Esophagus mucosa (tissue), 1 donor: ENCODE measurements at places on chromosomes 6 and 20.

GRCh38 chr6:82068721-82069120 lies 178.8 kb downstream of the IBTK start:
- no peak for ATAC-seq

DNA sequence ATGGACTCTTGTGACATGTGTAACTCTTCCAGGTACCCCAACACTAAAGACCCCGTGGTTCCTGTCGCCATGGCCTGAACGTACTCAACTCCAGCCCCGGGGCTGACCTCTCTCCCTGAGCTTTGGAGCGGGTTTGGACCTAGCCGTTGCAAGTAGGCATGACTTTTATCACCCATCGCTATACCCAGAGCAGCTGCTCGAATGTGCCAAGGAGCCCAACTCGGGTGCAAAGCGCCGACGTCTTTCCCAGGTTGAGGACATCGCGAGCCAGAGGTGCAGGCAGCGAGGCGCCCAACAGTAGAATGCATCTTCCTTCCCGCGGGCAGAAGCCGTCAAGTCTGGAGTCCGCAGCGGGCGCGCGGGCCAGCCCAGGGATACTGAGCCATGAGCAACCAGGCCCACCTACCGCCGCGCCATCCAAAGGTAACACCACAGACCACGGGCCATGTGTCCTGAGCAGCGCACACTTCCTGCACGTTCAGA lies 5.7 kb upstream of the LAMP5 start:
- no peak for ATAC-seq

DNA sequence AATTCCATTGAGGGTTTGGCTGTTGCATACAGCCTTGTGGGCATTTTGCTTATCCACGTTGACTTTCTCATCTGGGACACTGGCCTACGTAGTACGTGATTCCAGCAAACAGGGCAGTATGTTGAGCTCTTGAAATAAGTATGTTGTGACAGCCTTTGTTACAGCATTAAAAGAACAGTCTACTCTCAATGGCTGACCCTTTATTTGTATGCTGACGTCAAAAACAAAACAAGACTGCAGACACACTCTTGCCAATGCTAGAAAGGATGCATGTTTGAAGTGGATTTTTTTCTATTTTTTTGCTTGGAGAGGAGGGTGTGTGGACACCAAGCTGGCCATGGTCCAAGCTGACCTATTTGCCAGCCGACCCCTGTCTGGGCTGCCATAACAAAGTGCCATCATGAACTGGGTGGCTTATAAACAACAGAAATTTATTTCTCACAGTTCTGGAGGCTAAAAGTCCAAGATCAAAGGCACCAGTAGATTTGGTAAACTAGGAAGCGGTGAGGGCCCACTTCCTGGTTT lies 10.8 kb upstream of the SNHG17 start:
- ATAC-seq = no peak

GRCh38 chr6:135318738-135319469 lies 137.8 kb downstream of the MYB start:
- ATAC-seq = no peak
